Activated CD4-positive, alpha-beta T cell treated with anti-CD3 and anti-CD28 coated beads, Interleukin-2, amount 50 U/mL, for 1 hour (primary cell): ENCODE measurements at places on chromosomes 11 and 22.
A peak's percentile ranks its signal among the peaks of the same experiment; 100 is the strongest.

DNA sequence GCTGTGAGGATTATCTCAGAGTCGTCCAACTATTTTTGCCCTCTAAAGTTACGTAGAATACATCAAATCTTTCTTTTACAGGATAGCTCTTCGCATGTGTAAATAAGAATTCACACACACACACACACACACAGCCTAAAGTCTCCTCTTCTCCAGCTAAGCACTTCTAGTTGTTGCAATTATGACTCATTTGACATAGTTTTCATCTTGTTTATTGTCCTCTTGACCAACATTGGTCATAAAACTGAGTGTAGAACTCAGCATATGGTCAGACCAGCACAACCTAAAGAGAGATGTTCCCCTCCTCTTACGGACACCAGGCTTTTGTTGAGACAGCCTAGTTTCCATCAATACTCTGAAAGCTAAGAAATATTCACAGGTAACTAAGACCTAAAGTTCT lies 234.2 kb downstream of the BLID start:
- DNase-seq, result no peak

DNA sequence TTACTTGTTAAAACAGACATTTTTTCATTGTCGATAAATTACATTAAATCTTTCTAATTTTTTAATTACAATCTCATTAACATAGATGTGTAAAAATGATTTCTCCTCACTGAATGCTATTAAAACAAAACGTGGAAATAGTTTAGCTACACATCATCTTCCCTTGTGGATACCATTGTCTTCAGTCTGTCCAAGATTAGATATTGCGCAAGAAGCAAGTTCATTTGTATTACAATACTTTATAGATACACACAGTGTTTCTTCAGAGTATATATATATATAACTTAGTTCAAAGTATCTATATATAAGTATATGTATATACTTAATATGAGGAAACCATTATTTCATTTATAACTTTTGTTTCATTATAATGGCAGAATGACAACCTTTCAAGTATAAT lies 883.3 kb upstream of the CNTN5 start:
- no peak for DNase-seq

GRCh38 chr22:46452195-46453005 lies 85.0 kb downstream of the CELSR1 start:
- DNase-seq, result no peak

DNA sequence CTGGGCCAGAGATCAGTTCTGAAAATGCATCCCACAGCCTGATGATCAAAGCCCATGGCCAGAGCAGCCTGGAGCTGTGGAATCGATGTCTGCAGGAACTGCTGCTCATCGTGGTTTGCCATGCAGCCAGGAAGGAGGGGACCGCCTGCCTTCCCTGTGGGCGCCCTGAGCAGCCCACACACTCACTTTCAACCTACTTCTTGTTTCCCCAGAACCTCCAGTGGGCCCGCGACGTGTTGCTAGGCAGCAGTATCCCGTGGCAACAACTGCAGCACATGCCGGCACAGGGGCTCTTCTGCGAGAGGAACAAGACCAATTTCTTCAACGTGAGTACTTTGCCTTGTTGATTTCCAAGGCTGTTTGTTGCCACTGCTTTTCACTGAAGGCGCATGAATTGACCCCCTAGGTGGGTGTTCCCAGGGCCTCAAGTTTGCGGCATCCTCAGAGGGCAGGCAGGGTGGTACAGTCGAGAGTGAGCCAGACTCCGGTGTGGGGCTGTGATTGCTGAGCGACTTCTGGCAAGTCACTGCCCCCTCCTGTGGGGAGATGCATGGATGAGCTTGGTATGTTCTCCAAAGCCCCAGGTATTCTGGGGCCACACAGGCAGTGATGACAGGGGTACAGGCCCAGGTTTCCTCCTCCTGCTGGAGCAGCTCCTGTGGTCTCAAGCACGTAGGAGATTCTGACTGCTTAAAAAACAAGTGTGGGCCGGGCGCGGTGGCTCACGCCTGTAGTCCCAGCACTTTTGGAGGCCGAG lies 47.0 kb upstream of the SUSD2 start:
- peak; percentile 74 for DNase-seq

DNA sequence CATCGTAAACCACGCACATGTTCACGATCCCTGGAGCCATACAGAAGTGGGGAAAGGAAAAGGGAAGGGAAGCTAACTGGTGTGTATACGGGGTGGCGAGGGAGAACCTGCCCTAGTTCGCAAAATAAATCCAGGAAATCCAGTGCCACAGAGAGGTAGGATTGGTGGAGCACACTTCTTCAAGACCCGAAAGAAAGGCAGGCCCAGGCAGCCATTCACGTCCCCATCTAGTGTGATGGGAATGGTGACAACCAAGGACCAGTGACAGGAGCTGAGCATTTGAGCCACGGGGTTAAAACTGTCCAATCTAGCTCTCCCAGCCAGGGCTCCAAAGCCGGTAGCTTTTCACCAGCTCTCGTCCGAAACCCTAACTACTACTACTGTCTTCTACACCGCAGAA lies 53.7 kb downstream of the IGSF9B start:
- no peak for DNase-seq

GRCh38 chr22:18056161-18056666 lies 21.6 kb upstream of the PEX26 start:
- no peak for DNase-seq

DNA sequence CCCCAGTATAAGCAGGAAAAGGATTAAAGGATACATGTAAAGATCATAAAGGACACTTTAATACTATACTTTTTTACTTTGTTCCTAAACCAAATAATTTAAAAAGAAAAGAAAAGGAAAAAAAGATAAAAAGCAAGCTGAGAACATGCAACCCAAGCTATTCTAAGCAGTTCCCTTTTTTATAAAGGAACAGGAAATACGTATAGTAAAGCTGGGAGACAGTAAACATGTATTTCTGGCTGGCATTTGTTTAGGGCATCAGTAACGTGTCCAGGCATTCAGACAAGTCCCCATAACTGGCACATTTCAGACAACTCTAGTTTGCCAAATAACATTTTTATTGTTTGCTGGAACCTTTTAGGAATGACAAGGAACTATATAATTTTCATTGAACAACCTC lies 24.9 kb downstream of the BCO2 start:
- DNase-seq, result no peak

- DNase-seq, result no peak
Measured at GRCh38 chr11:116871248-116871647, 33.8 kb upstream of the APOA1 start.

DNA sequence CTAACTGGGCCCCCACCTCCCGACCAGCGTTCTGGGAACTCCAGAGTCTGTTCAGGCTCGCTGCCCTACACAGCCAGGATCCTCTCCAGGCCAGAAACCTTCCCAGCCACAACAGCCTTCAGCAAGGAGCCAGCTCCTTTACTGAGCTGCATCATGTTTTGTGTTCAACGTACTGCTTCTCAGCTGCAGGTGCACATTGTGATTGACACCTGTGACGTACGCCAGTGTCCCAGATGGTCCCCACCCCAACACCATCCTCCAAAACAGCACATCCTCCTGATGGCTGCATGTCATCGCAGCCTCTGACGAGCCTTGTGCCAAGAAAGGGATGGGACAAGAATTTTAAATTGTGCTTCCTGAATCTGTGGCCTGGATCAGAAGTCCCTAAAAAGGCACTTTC lies 117.5 kb downstream of the SPATA19 start:
- no peak for DNase-seq

DNA sequence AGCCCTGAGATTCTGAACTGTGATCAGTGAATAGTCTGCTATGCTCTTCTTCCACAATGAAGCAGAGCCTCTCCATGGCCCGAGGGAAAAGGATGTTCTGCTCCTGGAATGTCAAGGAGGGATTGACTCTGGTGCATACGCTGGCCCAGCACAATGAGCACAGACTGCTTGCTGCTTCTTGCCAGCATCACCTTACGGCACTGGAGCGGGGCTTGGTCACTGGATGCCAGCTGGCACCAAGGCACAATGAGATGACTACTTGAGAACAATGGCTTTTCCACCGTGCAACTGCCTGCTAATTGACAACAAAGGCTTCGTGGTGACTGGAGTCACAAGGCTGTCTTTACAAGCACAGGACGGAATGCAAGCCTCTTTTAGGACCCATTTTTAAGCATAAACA lies 139.2 kb downstream of the DSCAML1 start:
- no peak for DNase-seq

DNA sequence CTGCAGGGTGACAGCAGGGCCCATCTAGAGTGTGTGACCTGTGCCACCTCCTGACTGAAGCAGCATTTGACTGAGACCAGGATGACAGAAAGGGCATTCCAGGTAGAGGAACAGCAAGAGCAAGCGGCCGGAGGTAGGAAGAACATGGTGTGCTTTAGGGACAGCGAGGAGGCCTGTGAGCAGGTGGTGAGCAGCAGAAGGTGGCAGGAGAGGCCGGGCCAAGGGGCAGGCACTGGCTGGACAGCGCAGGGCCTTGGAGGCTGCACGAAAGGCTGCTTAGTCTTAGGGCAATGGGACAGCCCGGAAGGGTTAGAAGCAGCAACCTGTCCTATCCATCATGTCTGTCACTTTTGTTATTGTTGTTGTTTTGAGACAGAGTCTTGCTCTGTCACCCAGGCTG lies 17.6 kb upstream of the LRRC32 start:
- no peak for DNase-seq

GRCh38 chr22:38712486-38713207 lies 6.9 kb downstream of the GTPBP1 start:
- no peak for DNase-seq

- DNase-seq, result peak; percentile 49
Measured at GRCh38 chr22:19679522-19680101, 34.7 kb upstream of the SEPTIN5 start.

DNA sequence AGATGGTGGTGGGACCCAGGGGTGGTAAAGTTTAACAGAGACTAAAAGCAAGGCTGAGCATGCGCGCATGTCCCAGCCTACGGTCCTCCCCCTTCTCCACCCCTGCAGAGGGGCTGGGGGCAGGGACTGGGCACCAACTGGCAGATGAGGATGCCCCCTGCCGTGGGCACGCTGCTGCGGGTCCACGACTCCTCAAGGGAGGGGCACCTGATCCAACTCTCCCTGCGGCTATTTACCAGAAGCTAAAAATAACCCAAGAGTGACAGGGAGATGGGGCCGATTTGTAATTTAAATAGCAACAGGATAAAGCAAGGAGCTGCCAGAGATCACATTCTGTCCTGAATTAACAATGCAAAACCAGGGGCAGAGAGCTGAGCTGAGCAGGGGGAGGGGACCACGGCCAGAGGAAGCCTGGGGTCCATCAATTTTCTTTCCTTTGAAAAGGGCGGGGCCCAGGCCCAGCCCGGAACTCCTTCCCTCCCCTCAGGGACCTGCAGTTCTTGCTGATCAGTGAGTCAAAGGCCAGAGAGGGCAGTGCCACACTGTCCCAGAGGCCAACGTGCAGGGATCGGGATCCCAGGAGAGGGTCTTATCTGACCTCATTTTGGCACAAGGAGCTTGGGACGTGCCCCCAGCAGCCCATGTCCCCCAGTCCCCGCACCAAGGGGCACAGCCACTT lies 8.1 kb upstream of the DGKZ start:
- no peak for DNase-seq

DNA sequence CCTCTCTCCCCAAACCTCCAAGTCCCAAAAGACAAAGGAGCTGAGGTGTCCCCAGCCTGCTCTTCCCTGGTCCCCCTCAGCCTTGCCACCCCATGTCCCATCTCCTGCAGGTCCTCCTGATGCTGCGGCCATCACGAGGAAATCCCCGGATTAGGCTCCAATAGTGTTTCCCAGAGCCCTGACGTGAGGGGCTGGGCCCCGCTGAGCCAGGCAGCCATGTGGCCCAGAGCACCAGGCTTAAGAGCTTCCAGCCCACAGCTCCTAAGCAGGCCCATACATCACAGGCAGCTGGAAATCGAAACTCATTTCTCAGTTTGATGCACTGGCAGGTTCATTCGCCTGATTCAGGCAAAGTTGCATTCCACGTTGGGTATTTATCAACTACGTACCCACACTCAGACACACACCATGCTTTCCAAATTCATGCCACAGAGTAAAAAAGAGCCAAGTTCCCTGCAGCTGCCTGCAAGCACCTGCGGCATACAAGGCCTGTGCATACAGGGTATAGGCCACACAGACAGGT lies 114.2 kb downstream of the CHST1 start:
- DNase-seq, result no peak

GRCh38 chr11:119615882-119616196 lies 113.2 kb downstream of the NECTIN1 start:
- DNase-seq, result no peak

- no peak for DNase-seq
Measured at GRCh38 chr11:133905677-133906156, 51.1 kb downstream of the IGSF9B start.

- no peak for DNase-seq
Measured at GRCh38 chr11:60874421-60875365, 7.4 kb downstream of the ZP1 start.

- DNase-seq, result no peak
Measured at GRCh38 chr11:4049006-4049405, 45.6 kb upstream of the RRM1 start.

- no peak for DNase-seq
Measured at GRCh38 chr11:2259466-2259830, 10.9 kb downstream of the ASCL2 start.

- no peak for DNase-seq
Measured at GRCh38 chr11:46105134-46105628, 16.1 kb downstream of the PHF21A start.

DNA sequence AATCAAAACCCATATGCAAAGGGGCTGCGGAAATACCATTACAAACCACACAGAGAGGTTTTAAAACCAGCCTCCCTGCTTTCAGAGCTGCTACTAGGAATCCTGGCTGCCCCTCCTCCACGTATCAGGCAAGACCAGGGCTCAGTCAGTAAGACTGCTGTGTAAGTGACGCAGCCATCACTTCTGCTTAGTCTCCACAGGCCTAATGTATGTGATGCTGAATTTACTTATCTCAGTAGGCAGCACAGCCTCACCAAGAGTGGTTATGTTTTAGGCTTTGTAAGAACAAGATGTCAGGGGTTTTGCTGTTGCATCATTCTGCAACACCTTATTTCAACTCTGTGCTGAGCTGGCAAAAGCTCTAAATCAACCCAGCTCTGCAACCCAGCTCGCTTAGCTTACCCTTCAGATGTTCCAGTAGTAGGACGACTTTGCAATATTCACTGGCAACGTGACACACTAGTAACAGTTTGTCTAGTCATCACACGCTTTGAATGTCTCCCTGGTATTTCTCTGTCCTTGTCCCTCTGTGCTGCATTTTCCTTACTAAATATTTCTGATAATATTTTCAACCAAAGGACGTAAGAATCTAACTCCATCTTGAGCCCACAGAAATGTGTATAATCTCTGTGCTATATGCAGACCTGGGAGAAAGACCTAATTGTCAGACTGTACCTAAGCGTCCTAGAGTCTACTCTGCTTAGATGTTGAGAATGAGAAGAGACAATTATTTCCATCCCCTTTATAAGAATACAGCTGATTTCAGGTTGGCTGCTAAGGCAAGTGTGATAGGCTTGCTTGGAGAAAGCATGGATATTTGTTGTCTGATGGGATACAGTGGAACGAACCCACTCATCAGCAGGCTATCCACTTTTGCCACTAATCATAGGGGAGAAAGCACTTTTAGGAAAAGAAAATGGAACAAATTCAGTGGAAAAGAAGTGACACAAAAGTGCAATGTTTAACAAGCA lies 72.2 kb downstream of the LARGE2 start:
- DNase-seq, result no peak

GRCh38 chr11:15870911-15871310 lies 485.4 kb downstream of the SOX6 start:
- no peak for DNase-seq

GRCh38 chr22:48937032-48937639 lies 890.5 kb downstream of the BRD1 start:
- DNase-seq, result no peak
